ENCODE measurements at places on chromosomes 7 and 10.
A peak's percentile ranks its signal among the peaks of the same experiment; 100 is the strongest.

DNA sequence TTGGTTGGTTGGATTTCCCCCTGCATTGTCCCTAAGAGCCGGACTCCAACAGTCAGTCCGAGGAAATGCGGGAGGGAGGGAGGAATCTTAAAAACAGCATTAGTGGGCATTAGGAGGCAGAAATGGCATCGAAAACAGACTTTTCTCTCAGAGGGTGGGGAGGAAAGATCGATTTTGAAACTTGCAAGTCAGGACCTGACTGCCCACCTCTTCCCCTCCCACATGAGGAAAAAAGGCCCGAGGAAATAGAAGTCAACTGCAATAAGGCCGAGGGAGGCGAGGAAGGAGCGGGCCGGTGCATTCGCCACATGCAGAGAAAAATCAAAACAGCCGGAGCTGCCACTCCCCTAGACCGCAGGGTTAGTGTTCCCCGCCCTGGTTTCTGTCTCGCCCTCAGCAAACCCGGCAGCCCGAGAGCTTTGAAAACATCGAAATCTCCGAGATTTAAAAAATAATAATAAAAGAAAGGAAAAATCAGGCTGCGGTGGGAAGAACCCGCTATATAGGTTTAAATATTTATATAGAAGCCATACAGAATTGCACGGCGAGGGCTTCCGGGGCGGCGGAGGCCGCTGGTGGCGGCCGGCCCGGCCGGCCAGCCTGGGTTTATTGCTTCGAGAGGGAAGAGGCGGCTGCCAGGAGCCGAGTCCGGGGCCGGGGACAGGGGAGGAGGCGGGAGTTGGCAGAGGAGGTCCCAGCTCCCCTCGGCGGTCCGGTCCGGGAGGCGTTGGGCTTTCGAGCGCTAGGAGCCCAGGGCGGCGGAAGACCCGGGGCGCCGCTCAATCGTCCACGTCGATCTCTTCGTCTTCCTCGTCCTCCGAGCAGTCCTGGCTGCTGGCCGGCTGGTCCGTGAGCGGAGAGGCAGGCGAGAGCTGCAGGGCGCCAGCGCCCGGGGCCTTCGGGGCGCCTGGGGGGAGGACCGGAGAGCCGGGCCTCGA lies 2.5 kb downstream of the LBX1 start:
- no peak for DNase-seq

GRCh38 chr7:155363852-155364600 lies 66.3 kb downstream of the INSIG1 start:
- no peak for DNase-seq

- DNase-seq: no peak
Observed at GRCh38 chr10:44051584-44052385, 333.1 kb downstream of the CXCL12 start.

DNA sequence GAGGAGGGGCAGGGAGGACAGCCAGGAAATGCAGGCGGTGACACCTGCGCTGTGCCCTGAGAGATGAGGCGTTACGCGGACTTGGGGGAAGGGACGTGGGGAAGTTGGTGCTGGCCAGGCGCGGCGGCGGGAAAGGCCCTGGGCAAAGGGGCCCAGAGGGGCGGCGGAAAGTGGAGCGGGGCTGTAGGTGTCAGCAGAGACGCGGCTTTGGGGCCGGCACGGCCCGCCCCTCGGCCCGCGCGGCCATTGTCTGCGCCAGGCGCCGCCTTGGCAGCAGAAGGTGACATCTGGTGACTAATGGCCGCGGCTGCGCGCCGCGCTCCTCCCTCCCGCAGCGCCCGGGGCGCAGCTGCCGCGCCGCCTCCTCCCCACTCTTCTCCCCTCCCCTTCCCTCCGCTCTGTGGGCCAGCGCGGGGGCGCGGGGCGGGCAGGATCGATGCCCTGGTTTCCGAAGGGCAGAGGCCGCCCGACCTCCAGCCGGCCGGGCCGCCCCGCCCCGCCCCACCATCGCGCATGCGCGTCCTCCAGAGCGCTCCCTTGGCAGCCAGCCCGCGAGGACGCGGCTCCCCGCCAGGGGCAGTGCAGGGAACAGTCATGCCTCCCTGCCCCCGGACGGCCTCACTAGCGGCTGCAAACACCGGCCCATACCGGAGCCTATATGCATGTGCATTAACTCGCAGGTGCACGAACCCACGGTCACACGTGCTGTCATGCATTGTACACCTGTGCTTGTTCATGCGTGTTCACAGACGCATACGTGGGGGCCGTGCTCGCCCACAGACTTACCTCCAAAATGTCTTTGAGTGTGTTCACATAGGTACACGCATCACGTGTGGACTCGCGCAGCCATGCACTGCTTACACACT lies 269.6 kb downstream of the RPS24 start:
- DNase-seq: peak; percentile 97

DNA sequence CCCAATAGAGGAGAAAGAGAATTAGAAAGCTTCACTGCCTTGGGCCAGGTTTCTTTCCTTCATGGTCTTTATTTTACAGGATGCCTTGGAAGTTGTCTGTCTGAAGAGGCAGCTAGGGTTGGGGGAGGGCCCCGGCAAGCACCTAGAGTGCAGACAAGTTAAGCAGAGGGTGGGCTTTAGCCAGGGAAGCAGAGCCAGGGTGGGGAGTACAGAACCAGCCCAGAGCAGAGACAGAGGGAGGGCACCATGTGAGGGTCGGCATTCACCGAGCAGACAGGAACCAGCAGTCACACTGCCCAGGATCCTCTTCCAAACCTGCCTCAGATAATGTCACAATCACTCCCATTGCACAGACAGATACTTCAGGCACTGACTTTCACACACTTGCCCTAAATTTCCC lies 75.9 kb downstream of the ADARB2 start:
- DNase-seq: no peak

- peak; percentile 66 for DNase-seq
Observed at GRCh38 chr10:13632884-13633440, 46.2 kb downstream of the PRPF18 start.

DNA sequence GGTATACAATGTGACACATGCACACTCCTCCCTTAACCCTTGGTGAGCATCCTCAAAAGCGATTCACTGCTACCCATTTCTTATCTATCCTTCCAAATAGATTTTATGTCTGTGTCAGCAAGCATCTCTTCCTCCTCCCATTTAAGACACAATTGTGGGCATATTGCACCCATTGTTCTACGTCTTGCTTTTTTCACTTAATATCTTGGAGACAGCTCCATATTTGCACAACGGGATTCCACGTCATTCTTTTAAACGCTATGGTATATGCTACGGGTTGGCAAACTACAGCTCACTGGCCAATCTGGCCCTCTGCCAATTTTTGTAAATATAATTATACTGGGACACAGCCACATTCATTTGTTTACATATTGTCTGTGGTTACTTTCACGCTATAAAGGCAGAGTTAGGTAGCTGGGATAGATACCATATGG lies 88.6 kb downstream of the RNF216 start:
- no peak for DNase-seq

DNA sequence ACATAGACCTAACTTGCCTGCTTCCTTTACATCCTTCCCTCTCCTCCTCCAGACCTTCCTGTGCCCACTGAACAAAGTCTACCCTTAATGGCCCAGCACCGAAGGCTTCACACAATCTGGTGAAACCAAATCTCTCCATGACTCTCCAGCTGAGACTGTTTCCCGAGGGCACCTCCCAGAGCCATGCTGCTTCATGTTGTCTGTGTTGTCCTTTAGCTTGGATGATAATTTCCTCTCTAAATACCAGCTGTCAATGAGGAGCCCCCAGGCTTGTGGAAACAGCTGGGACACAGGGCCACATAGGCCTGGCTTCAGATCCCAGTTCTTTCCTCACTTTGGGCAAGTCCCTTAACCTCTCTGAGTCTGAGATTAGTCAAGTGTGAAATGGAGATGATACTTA lies 54.3 kb downstream of the DLD start:
- DNase-seq: no peak

DNA sequence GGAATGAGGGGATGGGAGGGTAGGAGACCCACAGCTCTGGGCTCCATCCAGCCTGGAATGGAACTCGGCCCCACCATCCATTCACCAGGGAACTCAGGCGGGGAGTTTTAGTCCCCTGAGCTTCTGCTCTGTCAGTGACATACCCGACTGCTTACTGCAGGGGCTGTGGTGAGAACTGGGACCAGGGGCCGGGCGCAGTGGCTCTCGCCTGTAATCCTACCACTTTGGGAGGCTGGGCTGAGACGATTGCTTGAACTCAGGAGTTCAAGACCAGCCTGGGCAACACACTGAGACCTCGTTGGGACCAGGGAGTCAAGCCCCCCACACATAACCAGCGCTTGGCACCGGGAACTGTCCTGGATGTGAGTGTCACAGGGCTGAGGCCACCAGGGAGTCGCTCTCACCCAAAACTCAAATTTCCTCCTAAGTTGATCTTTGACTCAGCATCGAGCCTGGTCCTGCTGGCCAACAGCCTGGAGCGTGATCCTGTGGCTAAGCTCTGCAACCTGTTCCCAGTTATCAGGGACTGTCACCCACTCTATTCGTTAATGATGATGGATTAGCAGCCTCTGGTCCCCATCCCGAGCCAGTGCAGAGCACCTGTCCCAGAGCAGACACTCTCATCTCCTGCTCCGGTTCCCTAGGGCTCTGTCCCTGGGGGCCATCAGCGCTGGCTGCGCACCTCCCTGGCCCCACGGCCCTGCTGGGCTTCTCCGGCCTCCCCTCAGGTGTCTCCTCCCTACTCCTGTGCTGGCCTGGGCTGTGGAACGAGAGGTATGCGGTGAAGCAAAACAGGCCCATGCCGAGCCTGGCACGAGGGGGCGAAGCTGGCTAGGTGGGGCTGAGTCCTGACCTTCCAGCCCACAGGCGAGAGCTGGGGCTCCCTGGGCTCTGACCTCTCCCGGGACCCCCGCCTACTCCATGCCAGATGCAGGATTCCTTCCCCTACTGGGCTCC lies 902 bp upstream of the CLDN15 start:
- DNase-seq: no peak

DNA sequence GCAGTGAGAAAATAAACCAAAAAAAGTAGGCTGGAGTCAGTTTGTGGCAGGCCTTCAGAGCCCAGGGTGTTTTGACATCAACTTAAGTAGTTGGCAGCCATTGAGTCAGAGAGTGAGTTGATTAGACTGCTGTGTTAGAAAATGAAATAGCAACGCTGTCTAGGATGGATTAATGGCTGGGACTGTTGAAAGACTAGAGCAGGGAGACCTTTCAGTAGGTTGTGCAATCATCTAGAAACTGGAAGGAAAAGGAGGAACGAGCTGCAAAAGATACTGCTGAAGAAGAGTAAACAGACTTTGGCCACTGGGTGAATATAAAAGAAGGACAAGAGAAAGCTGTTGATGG lies 28.6 kb upstream of the TRIL start:
- DNase-seq: no peak

DNA sequence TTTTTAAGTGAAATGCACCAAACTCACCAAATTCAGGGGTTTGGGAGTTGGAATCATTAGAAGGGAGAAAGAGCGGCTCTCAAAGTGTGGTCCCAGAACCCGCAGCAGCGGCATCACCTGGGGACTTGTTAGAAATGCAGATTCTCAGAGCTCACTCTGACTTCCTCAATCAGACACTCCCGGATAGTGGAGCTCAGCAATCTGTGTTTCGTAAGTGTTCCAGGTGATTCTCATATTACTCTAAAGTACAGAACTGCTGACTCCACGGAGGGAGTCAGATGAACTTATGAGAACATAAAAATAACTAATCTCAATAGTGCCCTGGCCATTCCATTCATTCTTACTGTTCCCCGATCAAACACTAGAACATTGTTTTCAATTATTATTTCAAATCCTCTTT lies 358.7 kb upstream of the MYO3A start:
- no peak for DNase-seq

GRCh38 chr7:123992913-123993518 lies 39.9 kb downstream of the TMEM229A start:
- no peak for DNase-seq
